ENCODE measurements at places on chromosomes 6 and 20. TPM values are rescaled to one million over a fixed set of nuclear protein-coding genes. Genes with fewer than 3 reads are reported as not detected.
A peak's percentile ranks its signal among the peaks of the same experiment; 100 is the strongest.

WFDC2 gene
- total RNA-seq = 0.95 TPM

GRCh38 chr6:35893246-35893645, 27.7 kb downstream of the SRPK1 start:
- no peak overlapping the region for H3K4me3 ChIP-seq
- H3K27me3 ChIP-seq = no peaks in the 10 kb centered on the region
- no peaks in the 10 kb centered on the region for H3K4me1 ChIP-seq
- no peak for DNase-seq
- H3K27ac ChIP-seq = no peak overlapping the region

NCOA3 gene
- 16.2 TPM for total RNA-seq

- H3K36me3 ChIP-seq = peaks cover 40% of the 10 kb centered on the region
- H3K4me3 ChIP-seq = no peak overlapping the region
- peak overlapping the region; percentile 63 for H3K27ac ChIP-seq
- no peaks in the 10 kb centered on the region for H3K4me1 ChIP-seq
Observed at GRCh38 chr20:62887152-62887859, 25.7 kb upstream of the TCFL5 start.

ADGB gene
- total RNA-seq = not detected

DNA sequence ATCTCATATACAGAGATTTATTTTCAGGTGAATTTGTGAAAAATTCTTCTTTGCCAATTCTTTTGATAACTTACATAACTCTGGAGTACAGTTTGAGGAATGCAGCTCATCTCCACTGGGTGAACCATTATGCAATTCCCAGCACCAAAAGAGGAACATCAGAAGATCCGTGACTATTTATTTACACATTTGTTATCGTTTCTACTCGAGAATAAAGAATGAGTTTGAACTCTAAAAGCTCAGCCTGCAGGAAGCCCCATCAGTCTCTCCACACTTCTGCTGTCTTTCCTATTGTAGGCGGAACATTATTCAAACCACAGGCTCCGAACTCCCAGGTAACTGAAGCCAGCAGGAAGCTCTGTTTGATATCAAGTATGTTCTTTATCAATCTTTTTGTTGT, 95.9 kb upstream of the IFNGR1 start:
- no peaks in the 10 kb centered on the region for H3K36me3 ChIP-seq
- no peak overlapping the region for H3K4me3 ChIP-seq
- no peak for DNase-seq
- H3K27ac ChIP-seq = no peak overlapping the region
- H3K27me3 ChIP-seq = no peaks in the 10 kb centered on the region

FNDC11 gene
- total RNA-seq = 3.4 TPM

GRCh38 chr20:10509376-10509775, 74.3 kb downstream of the SLX4IP start:
- H3K4me3 ChIP-seq = no peak overlapping the region
- no peaks in the 10 kb centered on the region for H3K36me3 ChIP-seq
- DNase-seq = no peak
- peak overlapping the region; percentile 27 for H3K27ac ChIP-seq

GRCh38 chr6:158379336-158379735, 67.1 kb downstream of the TULP4 start:
- H3K4me3 ChIP-seq = no peak overlapping the region
- H3K36me3 ChIP-seq = no peaks in the 10 kb centered on the region
- no peak for DNase-seq
- H3K27ac ChIP-seq = no peak overlapping the region
- no peaks in the 10 kb centered on the region for H3K27me3 ChIP-seq

DNA sequence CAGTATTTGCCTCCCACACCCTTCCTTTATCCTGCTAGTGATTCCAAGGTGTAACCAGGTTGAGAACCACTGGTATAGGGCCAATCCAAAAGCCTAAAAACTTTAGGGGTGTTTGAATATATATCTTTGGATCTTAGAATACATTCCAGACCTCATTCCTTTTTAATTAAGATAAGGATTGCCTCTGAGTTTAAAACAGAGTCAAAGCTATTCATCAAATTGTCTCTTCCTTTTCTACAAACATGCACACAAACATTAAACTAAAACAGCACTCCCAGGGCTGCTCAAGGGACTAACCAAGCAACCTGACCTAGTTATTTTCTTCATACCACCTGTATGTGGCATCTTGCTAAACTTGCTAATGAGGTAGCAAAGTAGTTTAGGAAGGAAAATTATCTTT, 22.1 kb upstream of the COL9A1 start:
- DNase-seq = no peak
- no peak overlapping the region for H3K27ac ChIP-seq
- H3K4me1 ChIP-seq = no peaks in the 10 kb centered on the region
- no peaks in the 10 kb centered on the region for H3K27me3 ChIP-seq
- no peaks in the 10 kb centered on the region for H3K36me3 ChIP-seq
- no peak overlapping the region for H3K4me3 ChIP-seq

GRCh38 chr6:97113170-97113569, 169.8 kb downstream of the MMS22L start:
- no peak overlapping the region for H3K27ac ChIP-seq
- H3K4me1 ChIP-seq = no peaks in the 10 kb centered on the region
- no peaks in the 10 kb centered on the region for H3K36me3 ChIP-seq

GRCh38 chr6:68279793-68280557, 355.1 kb upstream of the ADGRB3 start:
- no peaks in the 10 kb centered on the region for H3K4me1 ChIP-seq
- DNase-seq = no peak
- no peak overlapping the region for H3K4me3 ChIP-seq
- no peaks in the 10 kb centered on the region for H3K36me3 ChIP-seq

SLC52A3 gene
- 0.12 TPM for total RNA-seq

- no peaks in the 10 kb centered on the region for H3K36me3 ChIP-seq
- peaks cover 4% of the 10 kb centered on the region for H3K4me1 ChIP-seq
- no peaks in the 10 kb centered on the region for H3K27me3 ChIP-seq
- no peak for DNase-seq
- no peak overlapping the region for H3K27ac ChIP-seq
Observed at GRCh38 chr6:106372838-106373501, 12.5 kb downstream of the CRYBG1 start.

GRCh38 chr20:25860531-25861150, 164.0 kb upstream of the ZNF337 start:
- DNase-seq = no peak
- H3K27ac ChIP-seq = no peak overlapping the region
- no peaks in the 10 kb centered on the region for H3K36me3 ChIP-seq
- H3K4me1 ChIP-seq = no peaks in the 10 kb centered on the region
- peaks cover 38% of the 10 kb centered on the region for H3K27me3 ChIP-seq
- H3K4me3 ChIP-seq = no peak overlapping the region
